Common myeloid progenitor, CD34-positive (primary cell): ENCODE measurements at places on chromosomes 4 and X.
A peak's percentile ranks its signal among the peaks of the same experiment; 100 is the strongest.

DNA sequence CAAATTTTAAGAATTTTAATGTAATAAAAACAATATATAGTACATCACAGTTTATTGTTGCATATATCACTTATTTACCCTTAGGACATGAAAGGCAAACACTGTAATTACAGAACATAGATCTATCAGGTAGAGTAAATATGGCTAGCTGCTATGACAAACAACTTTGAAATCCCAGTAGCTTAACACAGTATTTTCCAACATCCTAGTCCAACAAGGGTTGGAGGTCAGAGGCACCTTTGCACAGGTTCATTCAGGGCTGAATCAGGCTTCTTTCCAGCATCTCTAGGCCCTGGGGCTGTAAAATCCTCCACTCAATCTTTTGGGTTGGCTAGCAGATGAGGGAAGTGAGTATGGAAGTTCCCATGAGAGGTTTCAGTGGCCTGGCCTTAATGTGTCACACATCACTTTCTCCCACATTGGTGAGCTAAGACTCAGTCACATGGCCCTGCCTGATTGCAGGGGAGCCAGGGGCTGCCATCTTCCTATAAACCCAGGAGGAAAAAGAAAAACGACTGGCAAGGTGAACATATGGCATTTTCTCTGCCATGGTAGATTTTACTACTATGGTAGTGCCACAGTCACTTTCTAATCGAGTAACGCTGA, 32.9 kb downstream of the HERC6 start:
- DNase-seq: no peak

DNA sequence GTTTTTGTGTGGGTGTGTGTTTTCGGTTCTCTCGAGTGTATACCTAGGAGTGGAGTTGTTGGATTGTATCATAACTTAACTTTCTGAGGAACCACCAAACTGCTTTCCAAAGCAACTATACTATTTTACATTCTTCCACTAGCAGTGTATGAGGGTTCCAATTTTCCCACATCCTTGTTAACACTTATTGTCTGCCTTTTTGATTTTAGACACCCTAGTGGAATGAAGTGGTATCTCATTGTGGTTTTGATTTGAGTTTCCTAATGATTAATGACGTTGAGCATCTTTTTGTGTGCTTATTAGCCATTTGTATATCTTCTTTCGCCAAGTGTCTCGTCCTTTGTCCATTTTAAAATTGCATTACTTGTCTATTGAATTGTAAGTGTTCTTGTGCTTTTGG, 118.6 kb downstream of the REPS2 start:
- no peak for DNase-seq

DNA sequence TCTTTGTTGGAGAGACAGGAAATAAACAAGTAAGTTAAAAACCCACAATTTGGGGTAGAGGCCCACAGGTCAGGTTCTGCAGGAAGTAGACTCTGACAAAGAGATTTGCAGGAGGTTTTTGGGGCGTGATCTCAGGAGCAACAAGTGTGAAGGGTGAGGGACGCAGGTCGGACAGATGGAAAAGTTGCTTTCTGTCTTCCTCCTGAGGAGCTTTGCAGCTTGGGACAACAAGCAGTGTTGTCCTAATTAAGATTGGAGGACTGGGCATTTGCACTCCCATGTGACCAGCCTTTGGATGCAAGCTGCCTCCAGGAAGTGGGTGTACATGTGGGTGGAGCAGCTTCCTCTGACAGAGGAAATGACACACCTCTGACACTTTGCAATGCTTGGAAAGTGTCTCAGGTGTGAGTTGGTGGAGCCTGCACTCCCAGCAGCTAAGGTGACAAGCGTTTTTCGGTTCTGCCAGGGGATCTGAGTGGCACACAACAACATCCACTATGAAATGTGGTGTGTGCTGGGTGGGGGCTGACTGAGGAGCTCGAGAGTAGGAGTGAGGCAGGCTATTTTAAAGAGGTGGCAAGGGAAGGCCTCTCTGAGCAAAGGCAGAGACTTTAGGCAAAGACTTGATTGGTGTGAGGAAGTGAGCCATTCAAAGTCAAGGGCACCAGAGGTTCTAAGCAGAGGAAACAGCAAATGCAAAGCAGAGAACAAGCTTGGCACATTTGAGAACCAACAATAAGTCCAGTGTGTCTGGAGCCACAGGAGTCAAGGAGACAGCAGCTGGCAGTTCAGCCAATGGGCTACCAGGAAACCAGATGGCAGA, 339.8 kb upstream of the GATB start:
- DNase-seq: peak; percentile 34

DNA sequence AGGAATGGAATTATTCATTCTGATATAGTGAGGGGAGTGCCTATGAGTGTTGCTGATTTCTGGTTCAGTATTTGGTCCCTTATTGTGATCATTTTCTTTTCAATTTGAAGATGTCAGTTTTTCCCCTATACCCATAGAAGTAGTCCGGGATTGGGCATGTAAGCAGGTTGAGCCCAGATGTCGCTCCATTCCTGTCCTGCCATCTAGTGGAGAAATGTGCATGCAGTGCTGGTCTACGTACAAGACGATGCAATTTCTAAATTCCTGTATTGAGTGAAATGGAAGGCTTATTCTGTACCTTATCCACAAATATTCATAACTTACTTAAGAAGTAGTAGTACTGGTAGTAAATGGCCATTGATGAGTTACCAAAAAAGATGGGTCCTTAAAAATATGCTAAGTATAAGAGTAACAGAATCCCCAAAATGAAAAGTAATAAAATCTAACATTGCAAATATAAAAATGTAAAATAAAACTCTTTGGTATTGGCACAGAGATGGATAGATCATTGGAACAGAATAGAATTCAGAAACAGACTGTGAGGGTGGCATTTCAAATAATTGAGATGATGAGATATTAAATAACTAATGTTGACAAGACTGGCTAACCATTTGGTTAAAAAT, 60.9 kb downstream of the UGT8 start:
- peak; percentile 66 for DNase-seq

DNA sequence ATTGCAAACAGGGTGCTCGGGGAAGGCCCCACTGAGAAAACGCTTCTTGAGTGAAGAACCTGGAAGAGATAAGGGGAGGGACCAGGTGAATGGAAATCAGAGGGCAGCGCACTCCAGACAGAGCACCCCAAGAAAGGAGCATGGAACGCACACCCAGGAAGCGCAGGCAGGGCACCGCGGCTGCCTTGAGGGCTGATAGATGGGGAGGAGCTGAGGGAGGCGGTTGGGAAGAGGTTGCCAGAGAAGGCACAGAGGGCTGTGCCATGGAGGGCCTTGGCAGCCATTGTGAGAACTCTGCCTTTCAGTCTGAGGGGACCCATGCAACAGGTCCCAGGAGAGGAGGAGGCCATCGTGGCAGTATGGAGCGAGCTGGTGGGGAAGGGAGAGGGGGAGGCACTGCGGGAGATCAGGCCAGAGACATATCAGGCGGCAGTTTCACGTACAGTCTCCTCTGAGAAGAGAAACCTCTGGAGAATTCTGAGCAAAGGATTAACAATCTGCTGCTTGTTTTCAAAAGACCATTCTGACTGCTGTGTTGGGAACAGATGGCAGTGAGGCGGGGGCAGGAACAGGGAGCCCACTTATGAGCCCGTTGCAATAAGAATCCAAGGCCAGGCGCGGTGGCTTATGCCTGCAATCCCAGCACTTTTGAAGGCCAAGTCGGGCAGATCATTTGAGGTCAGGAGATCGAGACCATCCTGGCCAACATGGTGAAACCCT, 83.7 kb downstream of the PCYT1B start:
- no peak for DNase-seq

GRCh38 chr4:3399277-3400194, 42.2 kb upstream of the HGFAC start:
- DNase-seq: no peak

GRCh38 chrX:134669378-134670098, 11.3 kb upstream of the PLAC1 start:
- DNase-seq: no peak

- DNase-seq: no peak
Observed at GRCh38 chrX:44203791-44204190, 139.7 kb downstream of the EFHC2 start.

DNA sequence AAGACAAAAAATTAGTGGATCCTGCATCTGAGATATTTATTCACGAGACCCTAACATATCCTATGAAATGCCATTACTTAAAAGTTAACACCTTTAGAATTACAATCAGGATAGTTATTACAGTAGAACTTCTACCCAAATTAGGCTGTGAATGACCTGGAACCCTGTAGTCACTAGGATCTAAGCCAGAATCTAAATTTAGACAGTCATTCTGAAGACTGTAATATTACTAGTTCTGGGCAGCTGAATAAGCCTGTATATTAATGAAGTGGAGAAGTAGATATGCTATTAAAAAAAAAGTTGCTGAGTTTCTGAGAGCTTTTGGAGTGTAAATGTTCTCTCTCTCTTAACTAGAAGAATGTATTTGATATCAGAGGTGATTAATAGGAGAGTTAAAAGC, 67.0 kb downstream of the FAM13A start:
- no peak for DNase-seq

DNA sequence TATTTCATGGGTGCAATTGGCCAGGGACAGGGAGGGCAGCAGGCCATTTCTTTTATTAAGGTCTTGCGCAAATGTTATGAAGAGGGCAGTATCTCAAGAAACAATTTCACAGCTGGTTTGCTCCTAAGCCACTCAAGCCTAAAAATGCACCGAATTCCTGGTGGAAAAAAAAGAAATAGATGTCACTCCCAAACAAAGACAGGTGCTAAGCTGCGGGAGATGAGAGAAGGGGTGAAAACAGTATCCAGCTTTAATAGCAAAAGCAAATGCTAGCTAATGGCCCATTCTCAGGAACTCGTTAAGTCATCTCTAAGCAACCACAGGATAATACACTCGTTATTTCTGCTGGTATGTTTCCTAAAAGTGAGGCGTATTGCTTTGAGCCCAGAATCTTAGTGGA, 116.4 kb downstream of the ARX start:
- DNase-seq: no peak
